ENCODE measurements at places on chromosomes 6 and 20. TPM values are rescaled to one million over a fixed set of nuclear protein-coding genes. Genes with fewer than 3 reads are reported as not detected.

- no peak for DNase-seq
Measured at GRCh38 chr6:145733207-145733606, 2.1 kb downstream of the EPM2A start.

DNA sequence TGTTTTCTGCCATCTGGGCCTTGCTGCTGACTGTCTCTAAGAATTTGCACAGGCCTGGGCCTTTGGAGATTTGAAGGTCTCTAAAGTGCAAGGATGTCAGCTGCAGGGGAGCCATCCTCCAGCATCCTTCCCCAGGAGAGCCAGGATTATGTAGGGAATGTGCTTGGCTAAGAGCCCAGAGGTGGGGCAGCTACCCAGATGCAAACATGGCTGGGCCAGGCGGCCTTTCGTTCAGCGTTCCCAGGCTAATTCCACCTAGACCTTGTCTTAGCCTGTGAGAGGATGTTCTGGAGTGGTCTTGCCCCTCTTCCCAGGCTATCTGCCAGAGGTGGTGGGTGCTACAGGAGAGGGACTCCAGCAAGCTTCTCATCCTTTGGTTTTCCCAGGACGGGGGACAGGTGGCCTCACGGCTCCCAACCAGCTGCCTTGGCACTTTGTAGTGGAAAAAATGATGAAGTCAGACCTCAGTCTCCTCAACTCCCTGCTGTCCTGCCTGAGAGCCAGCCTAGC is 7.7 kb upstream of the PTGIS start:
- DNase-seq = peak; percentile 83

DNA sequence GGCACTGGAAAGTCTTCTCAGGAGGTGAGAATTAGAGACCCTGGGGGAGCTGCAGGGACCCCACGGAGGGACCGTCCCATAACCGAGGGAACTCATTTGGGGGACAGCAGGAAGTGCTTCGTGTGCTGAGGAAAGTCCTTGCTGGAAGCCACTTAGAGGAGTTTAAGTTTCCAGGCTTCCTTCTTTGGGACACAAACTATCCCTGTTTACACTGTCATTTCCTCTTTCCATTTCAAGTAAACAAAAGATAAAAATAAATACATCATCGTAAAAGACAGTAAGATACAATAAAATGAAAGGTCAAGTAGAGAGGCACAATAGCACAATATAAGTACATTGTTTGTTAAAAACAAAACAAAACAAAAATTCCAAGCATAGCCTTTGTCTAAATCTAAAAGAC is 101.2 kb downstream of the TTLL2 start:
- no peak for DNase-seq

DNA sequence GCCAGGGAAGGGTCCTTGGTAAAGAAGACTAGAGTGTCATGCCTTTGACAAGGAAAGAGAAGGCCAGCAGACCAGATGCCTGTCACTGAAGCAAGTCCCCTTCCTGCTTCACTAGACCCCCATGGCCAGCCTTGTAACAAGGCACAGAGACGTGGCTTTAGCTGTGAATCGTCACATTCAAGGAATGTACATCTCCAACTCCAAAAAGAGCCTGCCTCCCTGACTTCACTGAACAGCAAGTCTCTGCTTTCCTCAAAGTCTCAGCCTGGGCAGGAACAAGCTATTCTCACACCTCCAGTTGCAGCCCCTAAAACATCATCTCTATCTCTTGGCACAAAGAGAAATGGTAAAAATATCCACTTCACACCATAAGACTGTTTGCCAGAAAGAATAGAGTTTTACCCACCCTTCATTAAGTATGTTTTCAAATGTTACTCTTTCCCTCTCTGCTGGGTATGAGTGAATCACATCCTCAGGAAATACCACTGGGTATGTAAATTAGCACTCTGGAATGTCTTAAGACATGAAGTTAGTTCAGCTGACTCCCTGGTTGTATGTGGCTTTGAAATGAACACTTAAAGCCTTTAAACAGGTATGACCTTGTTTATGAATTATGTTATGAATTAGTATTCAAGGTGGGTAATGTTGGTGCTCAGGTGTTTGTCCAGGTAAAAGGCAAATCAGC is 46.4 kb upstream of the NT5E start:
- no peak for DNase-seq

- DNase-seq = no peak
Measured at GRCh38 chr6:74057326-74057725, 361.3 kb downstream of the CD109 start.

The ARID1B gene
- total RNA-seq = 104 TPM

The HLA-DQA1 gene
- total RNA-seq = 4.7 TPM

All from lower leg skin (tissue), 4 donors.